ENCODE measurements at places on chromosomes 4 and X. TPM values are rescaled to one million over a fixed set of nuclear protein-coding genes. Genes with fewer than 3 reads are reported as not detected.

Gene FATE1
- total RNA-seq = not detected

DNA sequence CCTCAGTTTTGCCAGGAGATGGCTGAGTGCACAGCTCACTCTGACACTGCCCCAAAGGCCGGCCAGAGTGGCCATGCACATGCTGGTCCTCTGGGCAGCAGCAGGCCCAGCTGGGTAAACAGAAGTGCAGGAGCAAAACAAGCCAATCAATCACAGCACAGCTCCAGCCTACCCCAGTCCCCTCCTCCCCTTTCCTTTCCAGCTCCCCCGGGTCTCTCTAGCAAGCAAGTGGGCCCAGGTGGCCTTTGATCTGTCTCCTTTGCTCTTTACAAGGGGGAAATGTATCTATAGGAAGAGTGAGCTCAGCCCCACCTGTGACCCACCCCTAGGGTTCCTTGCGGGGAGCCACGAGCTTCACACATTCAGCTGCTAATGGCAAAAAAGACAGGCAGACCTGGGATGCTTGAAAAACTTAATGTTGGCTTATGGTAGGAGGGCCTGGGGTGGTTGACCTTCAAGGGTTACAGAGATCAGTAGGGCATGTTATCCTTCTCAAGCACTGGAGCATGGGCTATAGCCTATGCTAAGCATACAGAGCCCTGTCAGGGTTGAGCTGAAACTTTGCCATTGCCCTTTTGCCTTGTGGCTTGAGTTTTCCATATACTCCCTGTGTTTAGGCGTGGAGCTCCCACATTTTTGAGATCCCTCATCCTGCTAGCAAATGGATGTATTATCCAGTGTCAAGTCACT lies 57.8 kb upstream of the PLAC1 start:
- DNase-seq = no peak

Gene AIMP1
- 23.3 TPM for total RNA-seq

DNA sequence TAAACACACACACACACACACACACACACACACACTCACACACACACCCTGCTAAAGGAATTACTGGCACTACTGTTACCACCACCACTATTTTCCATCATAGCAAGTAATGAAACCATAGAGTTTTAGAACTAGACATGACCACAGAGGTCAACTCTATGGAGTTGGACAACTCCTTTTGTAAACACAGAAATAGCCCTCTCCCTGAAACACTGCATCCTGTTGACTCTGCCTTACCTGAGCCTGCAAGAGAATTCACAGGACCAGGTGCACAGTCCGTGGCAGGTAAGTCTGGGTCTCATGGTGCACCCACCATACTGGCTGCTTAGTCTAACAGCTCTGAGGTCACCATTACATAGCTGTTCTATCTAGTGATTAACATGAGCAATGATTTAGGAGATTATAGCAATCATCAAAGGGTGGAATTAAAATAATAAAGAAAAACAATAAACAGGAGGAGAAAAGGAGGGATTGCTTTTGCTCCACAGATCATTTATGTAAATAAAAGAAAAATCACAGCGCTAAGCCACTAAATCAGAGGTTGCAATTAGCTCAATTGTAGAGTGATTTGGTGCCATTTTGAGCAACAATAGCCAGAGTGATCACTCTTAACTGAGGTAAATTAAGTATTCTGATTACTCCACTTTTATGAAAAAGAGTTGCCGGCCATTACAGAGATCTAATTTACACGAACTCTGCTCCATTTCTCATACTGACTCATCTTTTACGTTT lies 340.0 kb upstream of the RASGEF1B start:
- no peak for DNase-seq

GRCh38 chr4:78553529-78554060 lies 2.0 kb downstream of the ANXA3 start:
- DNase-seq = no peak

GRCh38 chrX:65752294-65752693 lies 84.8 kb downstream of the MSN start:
- no peak for DNase-seq

GRCh38 chr4:156547439-156547838 lies 424.2 kb downstream of the PDGFC start:
- DNase-seq = no peak

Gene PHKA1
- total RNA-seq = 1.8 TPM

DNA sequence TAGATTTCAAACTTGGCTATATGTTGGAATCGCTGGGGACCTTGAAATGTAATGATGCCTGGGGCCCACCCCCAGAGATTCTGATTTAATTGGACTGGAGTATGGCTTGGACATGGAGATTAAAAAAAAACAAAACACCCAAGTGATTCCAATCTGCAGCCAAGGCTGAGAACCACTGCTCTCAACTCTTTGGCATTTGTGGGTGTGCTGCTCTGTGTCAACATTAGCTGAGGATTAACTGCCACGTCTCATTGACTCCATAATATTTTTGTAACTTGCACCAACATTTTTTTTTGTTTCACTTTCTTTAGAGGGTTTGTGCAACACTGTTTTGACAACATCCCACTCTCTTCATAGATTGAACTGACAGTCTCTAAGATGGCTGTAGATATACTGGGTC lies 41.1 kb upstream of the PDK3 start:
- no peak for DNase-seq

- DNase-seq = no peak
Measured at GRCh38 chr4:55318175-55319129, 27.6 kb upstream of the SRD5A3 start.

Gene POU4F2
- total RNA-seq = not detected

Gene BEX2
- not detected for total RNA-seq

Gene NAT8L
- not detected for total RNA-seq

GRCh38 chrX:50206753-50207152 lies 2.2 kb downstream of the CCNB3 start:
- no peak for DNase-seq

Gene QRFPR
- total RNA-seq = not detected

Gene PGM2
- 9.7 TPM for total RNA-seq

DNA sequence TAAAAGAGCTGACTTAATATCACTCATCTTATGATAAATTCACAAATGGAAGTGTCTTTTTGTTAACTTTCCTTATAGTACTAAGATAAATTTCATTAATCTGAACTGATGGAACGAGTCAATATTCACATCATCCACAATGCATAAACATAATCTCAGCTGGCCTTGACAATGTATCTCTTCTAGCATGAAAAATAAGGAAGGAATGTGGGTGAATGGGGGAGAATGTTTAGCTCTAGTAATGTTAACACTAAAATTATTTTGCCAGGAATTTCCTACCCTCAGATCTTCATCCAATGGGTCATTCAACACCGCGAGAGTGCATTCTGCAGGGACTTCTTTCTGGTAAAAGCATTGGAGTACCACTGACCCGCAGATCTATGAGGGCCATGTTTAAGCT lies 15.8 kb downstream of the TRPC3 start:
- DNase-seq = no peak

- DNase-seq = no peak
Measured at GRCh38 chr4:113499696-113500095, 261.8 kb downstream of the CAMK2D start.

DNA sequence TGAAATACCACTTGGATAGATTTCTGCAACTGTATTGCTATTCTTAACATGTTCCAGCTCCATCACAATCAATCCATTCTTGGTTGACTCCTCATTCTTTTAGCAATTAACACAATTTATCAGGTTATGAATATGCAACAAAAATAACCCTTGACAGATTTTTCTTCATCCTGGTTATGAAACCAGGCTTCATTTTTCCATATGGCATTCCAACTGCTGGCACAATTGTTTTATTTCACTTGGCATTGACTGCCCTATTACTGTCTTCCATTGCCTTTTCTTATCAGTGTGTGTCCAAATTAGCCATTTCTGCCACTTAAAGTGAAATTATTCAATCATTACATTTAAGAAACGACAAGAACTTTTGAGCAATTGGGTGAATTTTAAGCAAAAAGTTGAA lies 388.8 kb upstream of the EPHA5 start:
- DNase-seq = no peak

Gene CCSER1
- 36.2 TPM for total RNA-seq

GRCh38 chrX:118968031-118968430 lies 6.4 kb upstream of the LONRF3 start:
- DNase-seq = no peak

GRCh38 chr4:113901994-113902787 lies 77.3 kb downstream of the ARSJ start:
- peak; percentile 73 for DNase-seq

Data from transverse colon (tissue), 4 donors.